ENCODE measurements at places on chromosomes 3 and 15. TPM values are rescaled to one million over a fixed set of nuclear protein-coding genes. Genes with fewer than 3 reads are reported as not detected.

KCNMB2 gene
- total RNA-seq: not detected

- H3K36me3 ChIP-seq: no peaks in the 10 kb centered on the region
- no peaks in the 10 kb centered on the region for H3K27me3 ChIP-seq
- no peak overlapping the region for H3K27ac ChIP-seq
- H3K4me3 ChIP-seq: no peak overlapping the region
- no peak for DNase-seq
- peaks cover 10% of the 10 kb centered on the region for H3K4me1 ChIP-seq
Measured at GRCh38 chr3:189267981-189268613, 96.3 kb downstream of the TPRG1 start.

NLGN1 gene
- not detected for total RNA-seq

PIERCE2 gene
- 0.60 TPM for total RNA-seq

DNA sequence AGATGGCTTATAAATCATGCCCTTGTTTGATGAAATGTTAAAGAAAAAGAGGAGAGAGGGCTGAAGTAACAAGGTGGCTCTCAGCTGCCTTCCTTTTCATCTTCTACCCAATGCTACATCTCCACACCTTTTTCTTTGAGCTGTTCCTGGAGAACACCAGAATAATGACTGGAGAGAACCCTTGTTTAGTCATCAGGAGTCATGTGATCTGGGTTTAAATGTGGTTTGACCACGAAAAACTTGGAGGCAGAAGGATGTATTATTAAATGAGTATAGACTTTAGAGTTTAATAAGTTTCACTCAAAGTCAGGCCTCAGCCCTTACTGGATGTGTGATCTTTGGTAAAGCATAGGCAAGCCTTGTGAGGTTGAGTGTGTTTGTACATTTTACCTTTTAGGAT is 230.3 kb upstream of the TBL1XR1 start:
- H3K4me1 ChIP-seq: peaks cover 25% of the 10 kb centered on the region
- no peaks in the 10 kb centered on the region for H3K27me3 ChIP-seq
- DNase-seq: peak; percentile 12
- no peaks in the 10 kb centered on the region for H3K36me3 ChIP-seq
- peak overlapping the region; percentile 88 for H3K27ac ChIP-seq

GRCh38 chr3:111668888-111669488 is 73.8 kb upstream of the ZBED2 start:
- no peak overlapping the region for H3K4me3 ChIP-seq
- peaks cover 82% of the 10 kb centered on the region for H3K4me1 ChIP-seq
- peak overlapping the region; percentile 76 for H3K27ac ChIP-seq
- H3K27me3 ChIP-seq: no peaks in the 10 kb centered on the region

GRCh38 chr3:23697416-23697815 is 108.3 kb upstream of the UBE2E1 start:
- H3K27ac ChIP-seq: no peak overlapping the region
- peaks cover 6% of the 10 kb centered on the region for H3K27me3 ChIP-seq
- DNase-seq: no peak
- no peak overlapping the region for H3K4me3 ChIP-seq
- no peaks in the 10 kb centered on the region for H3K4me1 ChIP-seq

GRCh38 chr15:44181410-44181809 is 13.7 kb downstream of the FRMD5 start:
- peaks cover 22% of the 10 kb centered on the region for H3K27me3 ChIP-seq
- no peak for DNase-seq
- H3K4me1 ChIP-seq: no peaks in the 10 kb centered on the region
- no peak overlapping the region for H3K4me3 ChIP-seq

DNA sequence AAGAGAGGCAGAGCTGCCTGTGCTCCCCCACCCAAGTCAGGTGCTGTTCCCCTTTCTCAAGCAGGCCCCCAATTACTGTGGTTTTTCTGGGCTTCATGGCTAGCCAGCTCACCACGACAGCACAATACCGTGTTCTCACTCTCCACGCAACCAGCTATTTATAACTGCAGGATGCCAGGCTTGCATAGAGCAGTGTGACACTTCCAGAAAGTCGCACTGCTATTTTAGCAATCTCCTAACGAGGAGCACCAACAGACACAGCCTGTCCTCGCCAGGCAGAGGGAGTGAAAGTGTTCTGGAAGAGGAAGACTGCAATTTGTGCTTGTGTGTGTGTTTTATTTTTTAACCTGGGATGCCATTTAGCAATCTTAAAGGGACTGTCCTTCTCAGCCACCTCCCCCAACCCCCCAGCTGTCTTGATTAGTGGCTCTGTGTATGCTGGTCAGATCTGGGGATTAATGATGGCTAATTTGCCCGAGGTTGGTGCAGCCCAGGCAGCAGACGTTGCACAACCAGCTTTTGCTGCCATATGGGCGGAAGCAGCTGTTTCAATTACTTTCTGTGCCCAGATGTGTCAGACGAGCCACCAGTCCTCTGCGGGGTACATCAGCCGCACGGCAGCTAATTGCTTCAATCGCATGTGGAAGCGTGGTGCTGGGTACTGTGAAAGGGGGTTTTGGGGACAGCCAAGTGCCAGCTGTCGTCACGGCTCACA is 268.0 kb upstream of the ARRDC4 start:
- H3K4me3 ChIP-seq: no peak overlapping the region
- H3K27me3 ChIP-seq: no peaks in the 10 kb centered on the region
- no peak for DNase-seq
- H3K27ac ChIP-seq: no peak overlapping the region
- no peaks in the 10 kb centered on the region for H3K36me3 ChIP-seq

GOLGA6L6 gene
- not detected for total RNA-seq

TMEM45A gene
- 0.15 TPM for total RNA-seq

- H3K4me1 ChIP-seq: peaks cover 7% of the 10 kb centered on the region
- DNase-seq: no peak
- peaks cover 39% of the 10 kb centered on the region for H3K36me3 ChIP-seq
- no peak overlapping the region for H3K27ac ChIP-seq
- no peak overlapping the region for H3K4me3 ChIP-seq
- H3K27me3 ChIP-seq: no peaks in the 10 kb centered on the region
Measured at GRCh38 chr15:57288926-57289580, 87.3 kb upstream of the CGNL1 start.

GRCh38 chr3:132268956-132269355 is 48.3 kb upstream of the ACP3 start:
- DNase-seq: no peak
- H3K27me3 ChIP-seq: peaks cover 5% of the 10 kb centered on the region
- no peak overlapping the region for H3K4me3 ChIP-seq
- H3K36me3 ChIP-seq: no peaks in the 10 kb centered on the region

SH3BP5 gene
- total RNA-seq: 33.8 TPM

DNA sequence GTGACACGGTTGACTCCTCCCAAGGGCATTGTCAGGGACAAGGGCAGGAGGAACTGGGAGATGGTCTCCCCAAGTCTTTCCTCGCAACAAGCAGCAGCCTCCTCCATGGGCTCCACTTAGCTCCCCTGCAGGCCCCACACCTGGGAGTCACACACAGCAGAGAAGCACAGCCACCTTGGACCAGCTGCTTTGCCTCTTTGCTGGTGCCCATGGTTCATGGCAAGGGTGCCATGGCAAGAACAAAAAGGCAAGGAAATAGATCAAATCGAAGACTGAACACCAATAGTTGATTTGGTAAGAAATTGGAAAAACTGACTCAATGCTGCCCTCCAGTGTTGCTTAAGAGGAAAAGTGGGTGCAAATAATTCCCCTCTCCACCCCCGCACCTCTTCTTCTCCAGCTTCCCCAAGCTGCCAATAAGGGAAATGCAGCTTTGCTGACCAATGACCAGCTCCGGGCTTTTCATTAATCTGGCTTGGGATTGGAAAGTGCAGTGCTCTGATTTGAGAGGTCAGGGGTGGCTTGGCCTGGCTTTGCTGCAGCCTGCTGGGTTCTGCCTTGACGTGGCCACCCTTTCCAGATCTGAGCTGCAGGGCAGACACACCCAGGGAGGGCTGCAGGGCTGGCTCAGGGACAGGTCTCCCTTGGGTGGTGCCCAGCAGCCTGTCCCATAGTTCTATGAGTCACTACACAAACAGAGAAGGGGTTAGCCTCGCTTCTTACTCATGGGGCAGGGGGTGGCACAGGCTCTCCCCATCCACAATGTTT is 162.0 kb downstream of the KLF13 start:
- no peaks in the 10 kb centered on the region for H3K27me3 ChIP-seq
- H3K27ac ChIP-seq: peak overlapping the region; percentile 61
- no peak overlapping the region for H3K4me3 ChIP-seq
- H3K4me1 ChIP-seq: peaks cover 63% of the 10 kb centered on the region
- peaks cover 13% of the 10 kb centered on the region for H3K36me3 ChIP-seq

IL5RA gene
- total RNA-seq: not detected

CPN2 gene
- total RNA-seq: not detected

GRCh38 chr3:161026612-161027510 is 78.3 kb downstream of the B3GALNT1 start:
- H3K4me1 ChIP-seq: no peaks in the 10 kb centered on the region
- no peak overlapping the region for H3K4me3 ChIP-seq
- no peak overlapping the region for H3K27ac ChIP-seq
- no peak for DNase-seq

FBXL22 gene
- 0.79 TPM for total RNA-seq

GRCh38 chr3:14289590-14290461 is 111.2 kb downstream of the LSM3 start:
- H3K4me3 ChIP-seq: no peak overlapping the region
- no peak overlapping the region for H3K27ac ChIP-seq
- no peak for DNase-seq
- H3K4me1 ChIP-seq: no peaks in the 10 kb centered on the region

CCR1 gene
- 6.4 TPM for total RNA-seq

IL17RE gene
- 1.5 TPM for total RNA-seq
